Germinal center (tissue), 1 donor: ENCODE measurements at places on chromosomes 3 and 15.

DNA sequence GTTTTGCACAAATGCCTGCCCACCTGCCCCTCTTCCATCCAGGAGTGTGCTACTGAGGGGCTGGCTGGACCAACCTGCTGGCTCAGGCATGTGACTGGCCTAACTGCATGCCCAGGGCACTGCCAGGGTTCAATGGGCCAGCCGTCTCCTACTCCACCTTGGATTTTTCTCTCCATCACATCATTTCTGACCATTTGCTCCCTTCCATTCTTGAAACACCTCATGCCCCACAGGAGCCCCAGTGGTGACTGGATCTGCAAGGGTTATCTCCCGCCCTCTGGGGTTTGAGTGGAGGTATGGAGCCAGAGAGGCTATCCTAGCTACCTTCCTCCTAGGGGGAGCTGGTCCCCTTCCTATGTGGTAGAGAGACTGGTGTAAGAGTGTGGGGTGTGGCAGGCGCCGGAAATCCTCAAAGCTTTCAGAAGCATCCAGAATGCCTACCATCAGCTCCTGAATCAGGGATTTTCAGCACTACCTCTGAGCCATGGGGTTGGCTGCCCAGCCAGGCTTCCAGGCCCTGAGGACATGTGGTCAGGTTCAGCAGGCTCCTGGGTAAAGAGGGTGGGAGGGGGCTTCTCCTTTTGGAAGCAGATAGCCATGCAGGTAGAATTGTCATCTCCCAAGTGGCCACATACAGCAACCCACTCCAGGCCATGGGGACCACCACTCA, 2.9 kb upstream of the MANF start:
- DNase-seq: no peak

GRCh38 chr15:76303909-76304308, 7.4 kb downstream of the ETFA start:
- DNase-seq: no peak

DNA sequence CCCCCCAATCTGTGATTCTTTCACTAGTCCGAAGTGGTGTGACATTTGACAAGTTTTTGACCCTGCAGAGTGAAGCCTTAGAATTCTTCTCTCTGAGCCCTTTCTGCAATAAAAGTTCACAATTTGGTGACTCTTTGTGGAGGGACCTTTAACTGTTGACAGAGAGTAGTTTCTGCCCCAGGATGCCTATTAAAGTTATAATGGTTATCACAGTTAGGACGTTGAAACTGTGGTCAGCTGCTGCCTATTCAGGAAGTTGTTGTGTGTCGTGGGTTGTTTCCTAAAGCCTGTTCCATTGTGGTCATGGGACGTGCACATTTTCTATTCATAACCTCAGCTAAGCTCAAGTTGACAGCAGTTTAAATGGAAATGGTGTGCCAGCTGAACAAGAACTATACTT, 274.5 kb downstream of the NEK10 start:
- DNase-seq: no peak

DNA sequence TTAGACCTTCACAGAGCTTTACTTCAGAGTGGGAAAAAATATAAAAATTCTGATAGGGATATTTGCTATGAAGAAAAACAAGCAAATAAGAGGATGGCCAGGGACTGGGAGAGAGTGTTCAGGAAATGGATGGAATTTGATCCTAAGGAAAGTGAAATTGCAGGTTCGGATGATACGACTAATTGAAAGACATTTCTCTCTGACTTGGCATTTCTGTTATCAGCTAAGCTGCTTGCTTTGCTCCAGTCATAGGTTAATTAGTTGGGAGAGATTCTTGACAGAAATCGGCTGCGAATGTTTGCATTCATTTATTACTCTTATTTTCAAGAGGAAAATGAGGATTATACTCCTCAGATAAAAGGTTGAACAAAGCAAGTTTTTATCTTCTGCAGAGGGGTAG, 808.7 kb upstream of the NECTIN3 start:
- no peak for DNase-seq

DNA sequence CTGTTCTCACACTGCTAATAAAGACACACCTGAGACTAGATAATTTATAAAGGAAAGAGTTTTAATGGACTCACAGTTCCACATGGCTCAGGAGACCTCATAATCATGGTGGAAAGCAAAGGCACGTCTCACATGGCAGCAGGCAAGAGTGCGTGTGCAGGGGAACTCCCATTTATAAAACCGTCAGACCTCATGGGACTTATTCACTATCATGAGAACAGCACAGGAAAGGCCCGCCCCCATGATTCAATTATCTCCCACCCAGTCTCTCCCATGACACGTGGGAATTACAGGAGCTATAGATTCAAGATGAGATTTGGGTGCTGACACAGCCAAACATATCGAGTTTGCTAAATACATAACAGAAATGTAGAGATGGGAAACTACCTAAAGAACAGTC, 39.5 kb upstream of the DGKG start:
- no peak for DNase-seq

- no peak for DNase-seq
Observed at GRCh38 chr3:138219255-138219654, 32.2 kb downstream of the ARMC8 start.

DNA sequence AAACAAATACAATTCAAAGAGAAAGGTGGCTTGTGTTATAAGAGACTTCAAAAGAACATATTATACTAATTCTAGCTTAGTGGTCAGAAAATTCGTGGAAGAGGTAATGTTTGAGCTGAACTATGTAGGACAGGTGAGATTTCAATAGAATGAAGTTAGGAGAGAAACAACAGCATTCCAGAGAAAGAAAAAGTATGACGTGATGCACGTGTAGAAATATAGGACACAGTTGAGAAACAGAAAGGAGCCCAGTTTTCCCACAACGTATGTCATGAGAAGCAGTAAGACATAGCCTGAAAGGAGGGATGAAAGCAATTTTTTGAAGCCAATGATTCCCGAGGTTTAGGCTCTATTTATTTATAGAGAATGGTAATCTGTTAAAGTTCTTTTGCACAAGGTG, 18.7 kb upstream of the P3H2 start:
- DNase-seq: no peak

- DNase-seq: no peak
Observed at GRCh38 chr3:172042136-172042662, 2.8 kb downstream of the FNDC3B start.

GRCh38 chr3:113695431-113695785, 1.0 kb downstream of the USF3 start:
- peak; percentile 8 for DNase-seq
